Dermis blood vessel endothelial cell (primary cell): ENCODE measurements at places on chromosomes 1 and 21. TPM values are rescaled to one million over a fixed set of nuclear protein-coding genes. Genes with fewer than 3 reads are reported as not detected.

GRCh38 chr1:36168514-36168913 lies 12.6 kb downstream of the MAP7D1 start:
- no peak for DNase-seq

- no peak for DNase-seq
Measured at GRCh38 chr1:2210786-2211185, 16.2 kb upstream of the FAAP20 start.

GRCh38 chr21:39728341-39728740 lies 16.6 kb upstream of the IGSF5 start:
- DNase-seq: no peak

- DNase-seq: no peak
Measured at GRCh38 chr1:226407199-226407496, 745 bp downstream of the PARP1 start.

DNA sequence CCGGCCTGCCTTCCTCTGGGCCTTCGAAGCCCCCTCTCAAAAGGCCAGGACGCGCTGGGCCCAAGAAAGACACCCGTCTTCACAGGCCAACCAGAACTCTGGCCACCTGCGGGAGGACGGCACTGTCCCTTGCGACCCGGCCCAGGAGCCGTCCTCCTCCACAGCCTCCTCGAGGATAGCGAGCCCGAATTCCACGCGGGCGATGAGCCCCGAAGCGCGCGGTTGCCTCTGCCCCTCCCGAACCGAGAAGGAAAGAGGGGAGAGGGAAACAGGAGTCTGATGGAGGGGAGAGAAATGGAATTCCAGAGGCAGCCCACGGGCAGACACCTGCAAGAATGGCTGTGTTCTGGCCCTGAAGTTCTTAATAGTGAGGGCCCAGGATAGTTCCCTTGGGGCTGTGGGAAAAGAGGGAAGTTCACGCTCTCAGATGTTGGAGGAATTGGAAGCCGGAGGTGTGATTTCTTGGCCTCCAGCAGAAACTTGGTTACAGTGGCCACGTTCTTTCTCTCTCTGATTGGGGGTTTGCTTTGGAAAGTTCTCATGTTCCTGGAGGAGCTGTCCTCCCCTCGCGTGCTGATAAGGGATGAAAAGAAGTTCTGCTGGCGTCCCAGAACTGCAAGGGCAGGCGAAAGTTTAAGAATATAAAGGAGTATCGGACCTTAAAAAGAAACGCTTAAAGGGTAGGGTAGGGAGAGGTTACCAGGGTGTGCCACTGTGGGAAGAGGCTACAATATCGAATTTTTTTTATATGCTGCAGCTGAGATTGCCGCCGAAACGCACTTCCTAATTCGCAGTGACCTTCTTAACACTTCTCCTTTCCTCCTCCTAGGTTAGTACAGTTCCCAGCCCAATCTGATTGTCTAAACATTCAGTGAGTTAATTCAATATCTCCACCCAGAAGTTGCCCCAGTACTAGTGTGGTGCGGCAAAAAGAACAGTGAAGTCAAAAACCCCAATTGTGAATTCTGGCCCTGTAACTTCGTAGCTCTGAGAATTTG lies 5.8 kb upstream of the SLC44A5 start:
- peak; percentile 68 for DNase-seq

GRCh38 chr1:35708441-35708921 lies 10.2 kb downstream of the C1orf216 start:
- DNase-seq: no peak

DNA sequence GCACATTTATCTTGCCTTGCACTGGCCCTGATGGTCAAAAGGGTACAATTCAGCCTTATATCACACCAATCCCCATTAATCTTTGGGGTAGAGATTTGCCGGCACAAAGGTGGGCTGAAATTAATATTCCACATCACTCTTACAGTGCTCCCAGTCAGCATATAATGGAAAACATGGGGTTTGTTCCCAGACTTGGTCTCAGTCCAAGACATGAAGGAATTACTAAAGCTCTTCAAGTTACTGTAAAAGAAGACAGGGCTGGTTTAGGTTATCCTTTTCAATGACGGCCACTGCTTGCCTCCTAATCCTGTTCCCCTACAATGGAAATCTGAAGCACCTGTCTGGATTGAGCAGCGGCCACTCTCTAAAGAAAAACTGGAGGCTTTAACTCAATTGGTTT lies 160.7 kb downstream of the IER5 start:
- DNase-seq: no peak

DNA sequence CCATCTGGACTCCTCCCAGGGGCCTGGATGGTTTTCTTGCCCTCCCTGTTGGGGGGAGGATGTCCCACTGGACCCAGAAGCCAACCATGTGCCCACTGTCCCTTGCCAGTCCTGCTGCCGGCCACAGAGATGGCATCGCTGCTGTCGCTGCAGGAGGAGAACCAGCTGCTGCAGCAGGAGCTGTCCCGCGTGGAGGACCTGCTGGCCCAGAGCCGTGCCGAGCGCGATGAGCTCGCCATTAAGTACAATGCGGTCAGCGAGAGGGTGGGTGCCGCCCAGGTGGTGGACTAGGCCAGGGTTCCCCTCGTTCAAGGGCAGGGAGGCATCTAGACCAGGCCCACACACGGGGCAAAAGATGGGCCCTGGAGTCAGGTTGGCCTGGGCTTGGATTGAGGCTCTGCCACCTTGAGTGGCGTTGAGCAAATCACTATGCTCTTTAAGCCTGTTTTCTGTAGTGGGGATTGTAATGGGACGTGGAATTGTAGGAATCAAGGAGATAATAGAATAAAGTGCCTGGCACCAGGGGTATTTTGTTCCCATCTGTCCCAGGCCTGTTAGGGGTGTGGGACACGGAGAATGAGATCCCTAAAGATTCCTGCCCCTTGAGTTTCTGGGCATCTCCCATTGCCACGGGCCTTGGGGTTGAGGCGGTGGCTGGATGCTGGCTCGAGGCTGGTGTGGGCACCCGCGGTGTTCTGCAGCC lies 2.6 kb downstream of the CROCC start:
- no peak for DNase-seq

DNA sequence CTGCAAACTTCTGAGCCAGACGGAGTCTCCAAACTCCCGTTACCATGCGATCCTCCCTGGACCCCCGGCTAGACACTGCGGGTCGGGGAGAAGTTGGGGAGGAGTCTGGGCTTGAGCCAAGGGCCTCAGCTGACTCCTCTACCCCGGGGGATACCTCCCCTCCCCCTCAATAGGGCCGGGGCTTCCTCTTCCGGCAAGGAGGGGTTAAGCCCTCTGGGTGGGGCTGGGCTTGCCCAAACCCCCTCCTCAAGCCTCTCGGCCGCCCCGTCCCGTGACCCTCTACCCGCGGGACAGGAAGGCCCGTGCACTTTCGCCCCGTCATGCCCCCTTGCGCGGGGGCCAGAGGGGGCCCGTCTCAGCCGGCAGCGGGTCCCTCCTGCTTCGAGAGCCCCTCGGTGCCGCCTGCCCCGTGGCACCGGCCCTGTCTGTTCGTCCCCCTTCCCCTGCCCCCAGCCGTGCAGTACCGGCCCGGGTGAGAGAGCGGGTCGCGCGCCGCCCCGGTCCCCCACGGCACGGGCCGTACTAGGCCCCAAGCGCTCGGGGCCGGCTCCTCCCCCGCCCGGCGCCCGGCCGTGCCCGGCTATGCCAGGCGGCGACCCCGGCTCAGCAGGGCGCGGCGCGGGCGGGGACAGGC lies 652 bp downstream of the ARL8A start:
- DNase-seq: peak; percentile 44

GRCh38 chr1:221961532-221962292 lies 219.8 kb upstream of the DUSP10 start:
- DNase-seq: no peak

DNA sequence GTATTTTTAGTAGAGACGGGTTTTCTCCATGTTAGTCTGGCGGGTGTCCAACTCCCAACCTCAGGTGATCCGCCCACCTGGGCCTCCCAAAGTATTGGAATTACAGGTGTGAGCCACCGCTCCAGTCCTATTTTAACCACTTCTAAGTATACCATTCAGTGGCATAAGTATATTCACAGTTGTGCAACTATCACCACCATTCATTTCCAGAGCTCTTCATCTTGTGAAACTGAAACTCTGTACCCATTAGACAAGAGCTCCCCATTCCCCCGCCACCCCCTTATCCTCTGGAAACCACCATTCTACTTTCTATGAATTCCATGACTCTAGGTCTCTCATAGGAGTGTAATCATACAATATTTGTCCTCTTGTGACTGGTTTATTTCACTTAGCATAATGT lies 40.2 kb upstream of the CAMTA1 start:
- DNase-seq: no peak

GRCh38 chr1:182259968-182260367 lies 131.6 kb downstream of the GLUL start:
- no peak for DNase-seq

GRCh38 chr1:165011991-165012531 lies 344.5 kb downstream of the LMX1A start:
- no peak for DNase-seq

DNA sequence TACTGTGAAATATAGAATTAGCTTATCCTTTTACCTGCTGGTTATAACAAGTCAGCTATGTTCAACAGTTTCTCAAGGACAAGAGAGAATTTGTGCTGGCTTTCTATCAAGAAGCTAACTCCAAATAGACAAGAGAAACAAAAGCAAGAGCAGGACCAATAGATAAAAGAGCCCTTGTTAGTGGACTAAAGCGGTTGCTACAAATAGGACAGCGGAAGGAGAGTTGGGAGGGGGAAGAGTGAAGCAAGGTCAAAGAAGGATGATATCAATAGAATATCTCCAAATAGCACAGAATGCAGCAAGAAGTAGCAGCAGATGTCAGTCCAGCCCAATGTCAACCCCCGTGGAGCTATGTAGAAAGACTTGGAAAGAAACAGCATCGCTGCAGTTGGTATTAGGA lies 53.0 kb upstream of the AKT3 start:
- DNase-seq: no peak

DNA sequence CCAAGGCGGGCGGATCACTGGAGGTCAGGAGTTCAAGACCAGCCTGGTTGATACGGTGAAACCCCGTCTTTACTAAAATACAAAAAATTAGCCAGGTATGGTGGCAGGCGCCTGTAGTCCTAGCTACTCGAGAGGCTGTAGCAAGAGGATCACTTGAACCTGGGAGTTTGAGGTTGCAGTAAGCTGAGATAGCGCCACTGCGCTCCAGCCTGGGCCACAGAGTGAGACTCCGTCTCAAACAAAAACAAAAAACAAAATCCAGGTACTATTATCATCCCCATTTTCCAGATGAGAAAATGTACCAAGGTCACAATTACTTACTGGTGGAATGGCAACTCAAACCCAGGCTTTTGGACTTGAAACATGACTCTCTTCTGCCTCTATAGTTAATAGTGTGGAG lies 4.5 kb downstream of the TOMM20 start:
- DNase-seq: no peak

DNA sequence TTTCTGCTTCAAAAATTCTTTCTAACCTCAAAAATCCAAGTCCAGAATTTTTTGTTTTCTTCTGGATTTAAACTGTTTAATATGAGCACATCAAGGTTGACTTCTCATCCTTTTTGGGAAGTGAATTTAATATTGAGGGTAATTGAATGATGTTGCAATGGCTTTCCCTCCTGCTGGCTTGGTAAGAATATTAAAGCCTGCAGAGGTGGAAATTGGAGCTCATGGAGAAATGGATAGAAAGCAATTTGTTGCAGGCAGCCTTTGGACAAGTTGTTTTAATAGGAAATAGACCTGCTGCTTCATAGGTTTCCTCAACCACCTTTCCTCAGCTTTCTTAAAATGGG lies 124.7 kb downstream of the SYT2 start:
- DNase-seq: no peak

DNA sequence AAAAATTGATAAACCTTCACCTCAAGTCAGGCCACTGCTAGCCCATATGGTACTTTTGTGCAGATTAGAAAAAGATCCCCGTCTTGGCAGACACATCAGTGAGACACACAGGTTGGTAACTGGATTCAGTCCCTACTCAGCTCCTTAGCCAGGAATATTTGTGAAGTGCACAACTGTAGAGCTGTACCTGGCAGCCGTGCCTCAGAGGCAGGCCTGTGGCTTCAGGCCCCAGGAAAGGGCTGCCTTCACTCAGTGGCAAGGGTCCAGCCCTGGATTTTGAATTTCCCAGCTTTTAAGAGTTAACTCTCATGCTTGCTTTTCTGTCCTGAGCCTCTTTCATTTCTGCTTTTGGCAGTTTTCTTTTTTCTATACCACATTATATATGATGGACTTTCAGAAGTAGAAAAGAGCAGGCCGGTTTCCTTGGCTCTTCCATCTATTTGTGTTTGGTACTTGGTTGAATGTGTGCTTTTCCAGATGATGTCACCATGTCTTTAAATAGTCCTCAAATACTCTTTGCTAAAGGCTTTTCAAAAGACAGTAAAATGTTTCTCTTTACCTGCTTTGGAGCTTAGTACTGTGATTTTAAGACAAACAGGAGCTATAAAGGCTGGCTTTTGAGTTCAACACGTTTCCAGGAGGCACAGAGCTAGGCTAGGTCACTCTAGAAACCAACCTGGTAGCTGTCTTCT lies 186.6 kb downstream of the AK5 start:
- no peak for DNase-seq

- peak; percentile 95 for DNase-seq
Measured at GRCh38 chr1:85576642-85577418, 3.7 kb upstream of the CCN1 start.

- DNase-seq: no peak
Measured at GRCh38 chr1:201317551-201317950, 34.2 kb downstream of the PKP1 start.

GRCh38 chr21:44762221-44763049 lies 39.2 kb downstream of the UBE2G2 start:
- no peak for DNase-seq

GRCh38 chr21:40652436-40652835 lies 194.5 kb downstream of the DSCAM start:
- DNase-seq: no peak

DNA sequence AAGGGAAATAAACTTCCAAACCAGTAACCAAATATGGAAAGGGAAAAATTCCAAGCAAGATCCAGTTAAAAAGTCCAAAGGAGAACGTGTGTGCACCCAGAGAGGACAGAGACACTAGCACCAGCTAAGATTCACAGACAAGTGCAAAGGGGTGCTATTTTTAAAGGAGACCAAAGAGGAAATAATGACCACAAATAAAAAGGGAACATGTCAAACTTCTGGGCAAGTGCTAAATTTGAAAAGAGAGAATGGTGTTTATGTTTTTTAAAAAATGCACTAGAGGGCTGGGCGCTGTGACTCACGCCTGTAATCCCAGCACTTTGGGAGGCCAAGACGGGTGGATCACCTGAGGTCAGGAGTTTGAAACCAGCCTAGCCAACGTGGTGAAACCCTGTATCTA lies 8.6 kb downstream of the JAM2 start:
- DNase-seq: no peak

DNA sequence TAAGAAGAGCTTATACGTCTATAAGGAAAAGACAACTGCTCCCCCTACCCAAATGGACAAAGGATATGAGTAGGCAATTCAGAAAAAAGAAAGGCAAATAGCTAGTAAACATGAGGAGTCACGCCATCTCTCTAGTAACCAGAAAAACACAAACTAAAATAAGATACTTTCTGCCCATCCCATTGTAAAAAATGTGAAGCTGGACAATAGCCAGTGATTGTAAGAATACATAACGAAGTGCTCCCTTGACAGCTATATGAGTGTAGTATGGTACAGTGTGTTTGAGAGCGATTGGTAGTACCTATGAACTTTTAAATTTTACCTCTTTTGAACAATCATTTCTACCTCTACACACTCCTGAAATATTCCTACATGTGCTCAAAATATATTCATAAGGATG lies 7.5 kb upstream of the GJA8 start:
- DNase-seq: peak; percentile 4

OR2W3 gene
- not detected in 2 replicates for total RNA-seq

GOLPH3L gene
- 17.4 and 24.8 TPM in 2 replicates for total RNA-seq

PKP1 gene
- total RNA-seq: 0.19 and 0.85 TPM in 2 replicates

PTPN7 gene
- 0.09 and 0.68 TPM in 2 replicates for total RNA-seq

FAM229A gene
- 0.88 and 2.0 TPM in 2 replicates for total RNA-seq

LRRIQ3 gene
- total RNA-seq: 0.17 and 0.56 TPM in 2 replicates

SLC45A1 gene
- total RNA-seq: 1.7 TPM in 2 replicates

COX20 gene
- total RNA-seq: 16.8 and 33.0 TPM in 2 replicates

DNAJC28 gene
- 1.9 and 2.6 TPM in 2 replicates for total RNA-seq

FCRL2 gene
- total RNA-seq: not detected in 2 replicates
